Common myeloid progenitor, CD34-positive (primary cell): ENCODE measurements at places on chromosomes 7 and 10.

- H3K36me3 ChIP-seq: no peaks in the 10 kb centered on the region
- peak overlapping the region; percentile 24 for H3K4me3 ChIP-seq
- no peaks in the 10 kb centered on the region for H3K4me1 ChIP-seq
- H3K27me3 ChIP-seq: no peaks in the 10 kb centered on the region
- no peak overlapping the region for H3K27ac ChIP-seq
These were observed 179.8 kb upstream of the CSTF2T start for GRCh38 chr10:51879238-51879637.

GRCh38 chr7:22723637-22724036 is 3.4 kb upstream of the IL6 start:
- H3K36me3 ChIP-seq: no peaks in the 10 kb centered on the region
- H3K4me3 ChIP-seq: no peak overlapping the region
- peaks cover 37% of the 10 kb centered on the region for H3K4me1 ChIP-seq

DNA sequence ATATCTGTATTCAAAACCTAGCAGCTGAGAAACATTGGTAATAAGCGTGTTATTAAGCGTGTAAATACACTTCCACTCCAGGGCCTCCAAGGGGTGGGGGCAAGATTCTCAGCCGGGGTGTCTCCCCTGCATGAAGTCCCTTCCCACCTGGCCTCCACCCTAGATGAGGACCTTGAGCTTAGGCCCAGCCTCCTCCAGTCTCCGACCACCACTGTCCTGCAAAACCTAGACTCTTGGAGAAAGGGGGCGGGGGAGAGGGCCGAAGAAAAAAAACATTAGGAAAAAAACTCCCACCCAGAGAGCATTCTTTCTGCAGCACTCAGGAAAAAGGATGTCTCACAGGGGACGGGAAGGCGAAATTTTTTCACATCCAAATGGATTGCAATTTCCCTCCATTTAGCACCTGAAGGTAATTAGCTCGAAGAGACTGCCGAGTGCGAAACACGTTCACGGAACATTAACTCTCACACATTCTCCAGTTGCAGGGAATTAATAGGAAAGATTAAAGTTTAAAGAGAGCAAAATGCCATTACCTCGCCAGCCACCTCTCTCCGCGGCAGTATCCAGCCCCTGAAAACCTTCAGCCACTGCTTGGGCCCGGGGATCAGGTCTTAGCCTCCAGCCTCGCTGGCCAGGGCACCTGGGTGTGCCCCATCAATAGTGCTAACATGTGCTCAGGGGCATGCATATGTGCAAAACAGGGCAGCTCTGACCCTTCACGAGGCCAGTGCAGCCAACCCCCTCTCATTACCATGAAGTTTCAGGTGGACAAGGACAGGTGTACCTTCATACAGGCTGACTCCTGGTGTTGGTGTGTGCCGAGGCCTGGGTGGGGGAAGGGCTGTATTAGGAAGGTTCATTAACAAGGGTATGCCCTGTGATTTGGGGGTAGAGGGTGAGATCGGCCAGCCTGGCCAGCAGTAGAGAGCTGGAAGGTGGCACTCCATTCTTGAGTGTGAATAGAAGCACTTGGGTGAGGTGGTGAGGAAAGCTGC is 77.2 kb downstream of the HIF1AN start:
- no peaks in the 10 kb centered on the region for H3K36me3 ChIP-seq
- H3K27me3 ChIP-seq: peaks cover 73% of the 10 kb centered on the region
- no peak overlapping the region for H3K27ac ChIP-seq

- no peak overlapping the region for H3K4me3 ChIP-seq
- H3K27me3 ChIP-seq: no peaks in the 10 kb centered on the region
- DNase-seq: no peak
- no peaks in the 10 kb centered on the region for H3K4me1 ChIP-seq
- H3K36me3 ChIP-seq: no peaks in the 10 kb centered on the region
These were observed 47.8 kb upstream of the ELN start for GRCh38 chr7:73980206-73980605.

GRCh38 chr10:46234431-46235060 is 52.3 kb upstream of the ANTXRL start:
- DNase-seq: no peak
- H3K27ac ChIP-seq: no peak overlapping the region
- no peaks in the 10 kb centered on the region for H3K27me3 ChIP-seq
- H3K36me3 ChIP-seq: no peaks in the 10 kb centered on the region

GRCh38 chr7:148265896-148266295 is 324.7 kb upstream of the C7orf33 start:
- no peak overlapping the region for H3K4me3 ChIP-seq
- peaks cover 3% of the 10 kb centered on the region for H3K4me1 ChIP-seq
- H3K27me3 ChIP-seq: no peaks in the 10 kb centered on the region
- no peak for DNase-seq
- H3K36me3 ChIP-seq: no peaks in the 10 kb centered on the region
- no peak overlapping the region for H3K27ac ChIP-seq

GRCh38 chr10:97525086-97525485 is 26.4 kb downstream of the UBTD1 start:
- H3K27ac ChIP-seq: no peak overlapping the region
- no peak for DNase-seq
- H3K4me1 ChIP-seq: no peaks in the 10 kb centered on the region
- no peaks in the 10 kb centered on the region for H3K36me3 ChIP-seq

- H3K4me3 ChIP-seq: no peak overlapping the region
- H3K27me3 ChIP-seq: no peaks in the 10 kb centered on the region
- H3K27ac ChIP-seq: no peak overlapping the region
- DNase-seq: no peak
- H3K4me1 ChIP-seq: no peaks in the 10 kb centered on the region
These were observed 19.1 kb downstream of the PLPP4 start for GRCh38 chr10:120475844-120476791.

DNA sequence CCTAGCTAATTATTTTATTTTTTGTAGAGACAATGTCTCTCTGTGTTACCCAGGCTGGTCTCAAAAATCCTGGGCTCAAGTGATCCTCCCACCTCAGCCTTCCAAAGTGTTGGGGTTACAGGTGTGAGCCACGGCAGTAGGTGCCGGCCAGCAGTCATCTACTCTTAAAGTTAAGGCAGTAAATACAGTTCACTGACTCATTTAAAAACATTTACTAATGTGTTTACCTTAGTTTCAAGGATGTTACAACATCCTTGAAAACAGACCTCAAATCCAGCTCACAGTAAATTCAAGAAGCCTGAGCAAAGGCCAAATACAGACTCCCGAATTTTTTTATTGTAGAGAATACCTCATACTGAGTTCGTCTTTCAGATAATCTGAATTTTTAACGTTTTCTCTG is 29.6 kb upstream of the ABCB4 start:
- H3K27me3 ChIP-seq: no peaks in the 10 kb centered on the region
- no peaks in the 10 kb centered on the region for H3K4me1 ChIP-seq
- H3K36me3 ChIP-seq: no peaks in the 10 kb centered on the region
- no peak for DNase-seq
- H3K27ac ChIP-seq: no peak overlapping the region
- H3K4me3 ChIP-seq: no peak overlapping the region

DNA sequence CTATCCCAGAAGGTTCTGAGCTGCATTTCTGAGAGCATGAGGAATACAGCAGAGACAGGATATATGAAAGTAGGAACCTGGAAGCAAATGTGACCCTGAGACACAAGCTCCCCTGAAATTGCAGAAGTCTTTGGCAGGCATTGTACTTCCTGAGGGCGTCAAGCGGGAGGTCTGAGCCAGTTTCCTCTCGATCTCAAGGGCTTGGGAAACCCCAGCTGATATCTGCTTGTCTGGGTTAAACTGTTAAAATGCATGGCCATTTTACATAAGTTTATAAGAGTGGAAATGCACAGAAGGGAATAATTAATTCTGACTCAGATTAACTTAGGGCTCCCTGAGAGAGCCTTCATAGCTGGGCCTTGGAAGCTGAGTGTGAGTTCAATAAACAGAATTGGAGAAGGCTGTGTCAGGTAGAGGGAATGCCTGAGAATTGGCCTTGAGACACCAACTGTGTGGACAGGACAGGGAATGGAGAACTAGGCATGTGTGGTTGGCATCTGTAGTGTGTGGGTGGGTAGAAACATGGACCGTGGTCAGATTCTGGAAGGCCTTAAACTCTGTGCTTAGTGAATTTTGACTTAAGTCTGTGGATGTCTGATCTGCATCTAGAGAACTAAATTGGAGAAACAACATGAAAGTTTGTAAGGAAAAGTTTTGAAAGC is 53.3 kb downstream of the WIPF3 start:
- H3K36me3 ChIP-seq: no peaks in the 10 kb centered on the region
- no peaks in the 10 kb centered on the region for H3K27me3 ChIP-seq
- peaks cover 7% of the 10 kb centered on the region for H3K4me1 ChIP-seq
- peak overlapping the region; percentile 30 for H3K4me3 ChIP-seq
- peak; percentile 43 for DNase-seq

DNA sequence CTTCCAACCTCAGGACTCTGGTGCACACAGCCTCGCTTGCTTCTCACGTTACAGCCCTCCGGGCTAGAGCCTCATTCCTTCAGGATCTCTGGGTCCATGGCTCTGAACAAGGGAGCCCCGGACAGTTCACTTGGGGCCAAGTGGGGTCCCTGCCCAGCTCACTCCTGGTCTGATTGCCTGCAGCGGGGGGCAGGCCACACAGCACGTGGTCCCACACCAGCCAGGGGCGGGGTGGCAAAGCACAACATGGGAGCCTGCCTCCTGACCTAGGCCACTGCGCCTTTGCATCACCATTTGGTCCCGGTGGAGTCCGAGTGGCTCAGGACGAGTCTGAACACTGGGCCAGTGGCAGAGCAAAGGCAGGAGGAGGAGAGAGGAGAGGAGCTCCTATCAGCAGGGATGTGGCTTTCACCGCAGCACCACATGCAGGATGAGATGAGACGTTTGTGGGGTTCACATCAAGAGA is 13.4 kb upstream of the CRYGN start:
- no peak overlapping the region for H3K4me3 ChIP-seq
- H3K27me3 ChIP-seq: peaks cover 2% of the 10 kb centered on the region
- peak; percentile 39 for DNase-seq
- no peak overlapping the region for H3K27ac ChIP-seq

DNA sequence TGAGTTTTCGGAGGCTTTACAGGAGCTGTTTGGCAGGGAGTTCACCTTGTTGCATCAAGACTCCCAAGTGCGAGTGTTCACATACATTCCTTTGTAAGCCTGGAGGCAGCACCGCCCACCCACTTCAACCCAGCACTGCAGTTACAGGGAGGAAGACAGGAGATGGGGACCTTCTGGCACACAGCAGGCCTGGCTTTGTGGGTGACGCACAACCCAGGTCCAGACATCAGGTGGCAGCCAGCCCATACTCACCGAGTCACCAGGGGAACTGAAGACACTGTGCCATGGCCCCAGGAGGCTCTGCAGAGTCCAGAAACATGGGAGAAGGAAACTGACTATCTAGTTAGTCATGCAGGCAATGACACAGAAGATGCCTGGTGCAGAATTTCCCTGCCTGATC is 305.9 kb upstream of the RNF32 start:
- H3K27ac ChIP-seq: no peak overlapping the region
- H3K4me1 ChIP-seq: no peaks in the 10 kb centered on the region
- no peak for DNase-seq
- no peaks in the 10 kb centered on the region for H3K36me3 ChIP-seq
- H3K27me3 ChIP-seq: no peaks in the 10 kb centered on the region
- no peak overlapping the region for H3K4me3 ChIP-seq

DNA sequence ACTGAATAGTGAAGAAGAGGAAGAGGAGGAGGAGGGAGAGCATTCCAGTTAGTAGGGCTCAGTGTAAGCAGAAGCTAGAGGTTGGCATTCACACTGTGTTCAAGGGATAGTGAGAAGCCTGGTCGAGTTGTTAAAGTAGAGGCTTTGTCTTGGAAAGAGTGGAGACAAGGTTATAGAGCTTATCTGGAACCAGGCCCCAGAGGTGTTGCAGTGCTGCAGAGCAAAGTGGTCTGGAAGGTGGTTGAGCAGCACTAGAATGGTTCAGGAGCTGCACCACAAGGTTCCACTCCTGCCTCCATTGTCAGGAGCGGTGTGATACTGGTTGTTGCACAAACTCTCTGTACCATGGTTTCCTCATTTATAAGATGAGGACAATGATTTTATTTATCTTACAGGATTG is 8.8 kb upstream of the PCGF5 start:
- no peak overlapping the region for H3K4me3 ChIP-seq
- H3K36me3 ChIP-seq: no peaks in the 10 kb centered on the region
- no peaks in the 10 kb centered on the region for H3K27me3 ChIP-seq
- H3K27ac ChIP-seq: no peak overlapping the region
- H3K4me1 ChIP-seq: no peaks in the 10 kb centered on the region

- peaks cover 33% of the 10 kb centered on the region for H3K4me1 ChIP-seq
- no peak overlapping the region for H3K4me3 ChIP-seq
- H3K27me3 ChIP-seq: no peaks in the 10 kb centered on the region
- H3K36me3 ChIP-seq: peaks cover 5% of the 10 kb centered on the region
These were observed 63.9 kb downstream of the GBF1 start for GRCh38 chr10:102309236-102309635.

DNA sequence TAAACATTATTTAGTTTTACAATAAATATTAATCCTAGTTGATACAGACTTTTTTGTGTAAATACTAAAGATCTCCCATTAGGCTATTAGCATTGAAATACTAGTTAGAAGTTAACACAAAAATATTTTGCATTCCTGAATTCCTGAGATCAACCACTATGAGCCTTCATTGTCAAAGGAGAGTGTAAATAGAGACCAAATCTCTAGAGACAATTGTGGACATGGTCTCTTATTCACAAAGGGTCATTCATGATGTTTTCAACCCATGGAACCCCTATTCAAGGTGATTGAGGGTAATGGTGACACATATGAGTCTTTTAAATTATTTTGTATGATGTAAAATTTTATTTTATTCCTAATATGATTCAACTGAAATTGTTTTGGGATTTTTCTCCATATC is 1454.8 kb upstream of the LRRTM3 start:
- H3K36me3 ChIP-seq: no peaks in the 10 kb centered on the region
- no peaks in the 10 kb centered on the region for H3K27me3 ChIP-seq
- DNase-seq: no peak
- H3K27ac ChIP-seq: no peak overlapping the region

DNA sequence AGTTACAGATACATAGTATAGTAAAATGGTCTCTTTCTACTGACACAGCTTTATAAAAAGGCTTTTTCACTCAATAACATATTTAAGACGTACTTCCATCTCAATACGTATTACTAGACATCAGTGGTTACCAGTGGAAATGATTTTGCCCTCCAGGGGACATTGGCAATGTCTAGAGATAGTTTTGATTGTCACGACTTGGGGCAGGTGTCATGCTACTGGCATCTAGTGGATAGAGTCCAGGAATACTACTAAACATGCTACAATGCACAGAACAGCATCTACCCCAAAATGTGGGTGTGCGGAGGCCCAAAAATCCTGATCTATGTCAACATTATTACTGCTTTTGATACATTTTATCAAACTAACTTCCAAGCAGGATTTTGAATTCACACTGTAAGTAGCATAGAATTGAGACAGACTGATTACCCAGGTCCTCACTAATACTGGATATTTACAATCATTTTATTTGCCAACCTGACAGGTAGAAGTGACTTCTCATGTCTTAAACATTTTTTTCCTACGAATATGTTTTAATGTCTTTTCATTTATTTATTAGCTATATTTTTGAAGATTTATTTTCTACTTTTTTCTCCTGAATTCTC is 53.8 kb downstream of the HGF start:
- no peak for DNase-seq
- no peaks in the 10 kb centered on the region for H3K27me3 ChIP-seq
- no peaks in the 10 kb centered on the region for H3K4me1 ChIP-seq
